ENCODE measurements at places on chromosomes 2 and 18. TPM values are rescaled to one million over a fixed set of nuclear protein-coding genes. Genes with fewer than 3 reads are reported as not detected.

Gene SIGLEC15
- total RNA-seq, result 0.06 TPM

Gene AFF3
- 0.18 TPM for total RNA-seq

Gene IMP4
- total RNA-seq, result 112 TPM

Gene SLC23A3
- total RNA-seq, result not detected

- H3K4me3 ChIP-seq, result no peak overlapping the region
- no peaks in the 10 kb centered on the region for H3K27me3 ChIP-seq
- H3K4me1 ChIP-seq, result no peaks in the 10 kb centered on the region
- H3K27ac ChIP-seq, result no peak overlapping the region
- H3K36me3 ChIP-seq, result no peaks in the 10 kb centered on the region
Observed at GRCh38 chr18:41751161-41751560, 203.9 kb upstream of the PIK3C3 start.
